Karpas-422 (cell line): ENCODE measurements at places on chromosomes 16 and 17. TPM values are rescaled to one million over a fixed set of nuclear protein-coding genes. Genes with fewer than 3 reads are reported as not detected.

Gene NKIRAS2
- 28.4 and 44.9 TPM in 2 replicates for total RNA-seq

Gene NT5M
- 23.6 and 38.0 TPM in 2 replicates for total RNA-seq

Gene KCNJ12
- total RNA-seq, result 0.22 and 1.1 TPM in 2 replicates

Gene CTRB1
- not detected in 2 replicates for total RNA-seq

Gene ALDOC
- 309 and 552 TPM in 2 replicates for total RNA-seq

Gene MRPL12
- 13.6 and 39.8 TPM in 2 replicates for total RNA-seq

Gene PRKCB
- total RNA-seq, result 9.0 and 21.7 TPM in 2 replicates

Gene CES5A
- not detected in 2 replicates for total RNA-seq

Gene DOC2A
- not detected in 2 replicates for total RNA-seq
